Neuronal stem cell (in vitro differentiated cells): ENCODE measurements at places on chromosomes 6 and 20.

- DNase-seq = peak; percentile 54
Measured at GRCh38 chr6:15077961-15078360, 167.9 kb upstream of the JARID2 start.

GRCh38 chr20:7085467-7085866, 318.0 kb downstream of the BMP2 start:
- no peak for DNase-seq

GRCh38 chr6:145063091-145063490, 672.2 kb downstream of the EPM2A start:
- DNase-seq = no peak

- peak; percentile 43 for DNase-seq
Measured at GRCh38 chr6:89353702-89354392, 1.3 kb upstream of the UBE2J1 start.

DNA sequence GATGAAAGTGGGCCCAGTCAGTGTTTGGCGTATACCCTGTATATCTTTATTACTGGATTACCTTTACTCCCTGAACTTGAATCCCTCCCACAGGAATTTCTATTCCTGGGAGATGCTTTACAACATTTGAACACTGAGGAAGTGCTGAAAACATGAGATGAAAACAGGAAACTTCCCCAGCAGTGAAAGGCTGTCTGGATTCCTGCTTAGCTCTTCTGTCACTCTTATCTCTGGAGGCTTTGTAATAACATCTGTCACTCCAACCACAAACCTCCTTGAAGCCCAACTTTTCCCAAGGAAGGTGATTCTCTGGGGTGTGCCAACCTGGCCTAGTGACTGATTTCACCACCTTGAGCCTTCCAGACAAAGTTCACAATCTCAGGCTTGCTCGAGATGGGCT, 264.5 kb upstream of the BMP2 start:
- no peak for DNase-seq

DNA sequence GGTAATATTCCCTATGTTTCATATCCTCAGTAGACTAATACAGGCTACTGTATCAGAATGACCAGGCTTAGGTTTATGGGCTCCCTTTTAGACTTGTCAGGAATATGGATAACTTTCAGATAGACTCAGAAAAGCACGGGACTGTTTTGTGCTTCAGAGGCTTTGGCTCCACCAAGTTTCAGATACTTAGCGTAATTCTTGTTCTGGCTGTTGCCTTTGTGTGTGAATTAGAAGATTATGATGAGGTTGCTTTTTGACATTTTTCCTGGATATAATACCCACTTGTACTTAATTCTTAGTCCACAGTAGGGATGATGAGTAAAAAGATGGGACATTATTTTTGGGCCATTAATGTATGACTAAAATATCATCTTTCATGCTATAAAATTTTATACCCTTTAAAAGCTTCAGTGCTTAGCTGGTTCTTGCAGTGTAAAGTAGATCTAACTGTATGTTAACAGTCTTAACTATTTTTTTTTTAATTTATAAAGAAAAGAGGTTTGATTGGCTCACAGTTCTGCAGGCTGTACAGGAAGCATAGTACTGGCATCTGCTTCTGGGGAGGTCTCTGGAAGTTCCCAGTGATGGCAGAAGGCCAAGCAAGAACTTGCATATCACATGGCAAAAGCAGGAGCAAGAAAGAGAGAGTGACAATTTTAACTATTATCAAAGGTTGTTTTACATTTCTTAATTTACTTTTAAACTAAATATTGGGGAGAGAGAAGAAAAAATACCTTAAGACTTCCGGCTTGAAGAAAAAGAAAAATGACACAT, 120.7 kb downstream of the ZFAND3 start:
- DNase-seq = no peak

- DNase-seq = no peak
Measured at GRCh38 chr6:3451498-3451897, 5.4 kb downstream of the SLC22A23 start.

DNA sequence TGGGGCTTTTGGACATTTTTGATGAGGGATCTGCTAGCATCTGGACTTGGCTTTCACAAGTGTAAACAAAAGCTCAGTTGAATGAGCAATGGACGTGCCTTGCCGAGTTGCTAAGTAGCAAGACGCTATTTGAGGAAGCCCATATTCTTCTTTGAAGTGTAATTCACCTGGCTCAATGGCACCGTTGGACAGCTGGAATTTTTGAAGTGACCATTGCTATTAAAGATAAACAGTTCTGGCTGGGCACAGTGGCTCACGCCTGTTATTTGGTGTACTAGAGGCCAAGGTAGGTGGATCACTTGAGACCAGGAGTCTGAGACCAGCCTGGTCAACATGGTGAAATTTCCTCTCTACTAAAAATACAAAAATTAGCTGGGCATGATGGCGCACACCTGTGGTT, 88.8 kb upstream of the SOX4 start:
- DNase-seq = no peak

- no peak for DNase-seq
Measured at GRCh38 chr20:13875265-13875811, 90.5 kb downstream of the NDUFAF5 start.

DNA sequence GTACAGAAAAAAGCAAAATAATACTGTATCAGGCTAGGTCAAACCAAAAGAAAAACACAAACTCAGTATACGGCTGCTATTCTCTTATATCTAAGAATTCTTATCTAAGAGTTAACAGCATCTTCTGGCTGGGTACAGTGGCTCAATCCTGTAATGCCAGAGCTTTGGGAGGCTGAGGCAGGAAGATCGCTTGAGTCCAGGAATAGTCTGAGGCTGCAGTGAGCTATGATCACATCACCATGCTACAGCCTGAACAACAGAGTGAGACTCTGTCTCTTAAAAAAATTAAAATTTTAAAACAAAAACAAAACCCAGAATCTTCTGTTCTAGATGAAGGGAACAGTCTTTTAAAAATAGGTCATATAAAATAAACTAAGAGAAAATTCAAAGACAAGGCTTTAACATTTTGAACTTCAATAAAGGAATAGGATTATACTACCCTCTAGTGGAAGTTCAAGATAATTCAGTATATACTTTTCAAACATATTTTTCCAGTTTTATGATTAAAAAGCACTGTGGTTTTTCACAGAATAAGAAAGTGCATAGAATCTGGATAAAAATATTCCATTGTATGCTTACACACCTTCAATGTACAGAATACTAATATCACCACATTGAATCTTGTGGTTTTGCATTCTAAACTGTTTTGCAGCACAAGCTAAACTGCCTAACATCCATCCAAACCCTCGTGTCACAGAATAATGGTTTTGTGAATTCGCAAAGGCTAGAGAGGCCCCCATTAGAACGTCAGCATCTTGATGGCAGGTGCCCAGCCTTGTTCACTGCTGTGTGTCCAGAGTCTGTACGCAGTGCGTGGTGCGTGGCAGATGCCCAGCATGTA, 39.3 kb downstream of the DTNBP1 start:
- no peak for DNase-seq

- no peak for DNase-seq
Measured at GRCh38 chr6:158762787-158763433, 56.3 kb downstream of the EZR start.

DNA sequence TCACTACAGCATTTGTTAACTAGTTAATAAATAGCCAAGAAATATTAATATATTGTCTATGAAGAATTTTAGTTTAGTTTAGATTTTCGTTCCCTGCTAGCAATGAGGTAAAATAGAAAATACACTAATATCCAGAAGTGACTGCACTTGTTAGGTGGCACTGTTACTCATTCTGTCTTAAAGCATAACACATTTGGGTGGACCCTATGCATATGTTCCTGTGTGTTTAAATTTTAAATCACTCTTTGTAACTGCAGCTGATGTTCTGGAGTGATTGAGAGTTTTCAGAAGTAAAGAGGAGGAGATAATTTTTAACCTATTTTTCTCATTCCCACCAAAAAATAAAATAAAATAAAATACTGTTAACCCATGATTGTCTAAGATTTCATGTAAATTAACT, 73.9 kb upstream of the SOX4 start:
- DNase-seq = no peak

- DNase-seq = peak; percentile 69
Measured at GRCh38 chr20:19205981-19206396, 6.5 kb upstream of the SLC24A3 start.
